ENCODE measurements at places on chromosomes 4 and X. TPM values are rescaled to one million over a fixed set of nuclear protein-coding genes. Genes with fewer than 3 reads are reported as not detected.

DNA sequence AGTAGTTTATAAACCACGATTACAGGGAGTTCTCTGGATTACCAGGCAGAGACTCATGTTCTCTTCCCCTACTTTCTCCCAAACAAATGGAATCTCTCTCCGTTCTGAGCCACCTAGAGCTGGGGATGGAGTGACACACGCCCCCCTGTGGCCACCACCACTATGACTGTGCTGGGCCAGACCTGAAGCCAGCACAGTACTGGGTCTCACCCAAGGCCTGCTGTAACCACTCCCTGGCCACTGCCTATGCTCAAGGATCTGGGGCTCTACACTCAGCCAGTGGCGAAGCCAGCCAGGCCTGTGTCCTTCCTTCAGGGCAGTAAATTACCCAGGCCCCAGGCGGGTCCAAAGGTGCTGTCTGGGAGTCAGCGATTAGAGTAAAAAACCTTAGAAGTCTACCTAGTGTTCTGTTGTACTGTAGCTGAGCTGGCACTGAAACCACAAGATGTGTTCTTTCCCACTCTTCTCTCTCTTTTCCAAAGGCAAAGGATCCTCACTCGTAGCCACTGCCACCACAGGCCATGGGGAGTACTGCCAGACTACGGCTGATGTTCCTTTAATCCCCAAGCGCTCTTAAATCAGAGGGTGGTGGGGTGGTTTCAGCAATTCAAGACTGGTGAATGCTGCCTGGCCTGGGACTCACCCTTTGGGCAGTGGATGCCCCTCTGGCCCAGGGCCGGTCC lies 412.2 kb upstream of the ARX start:
- H3K4me1 ChIP-seq = no peaks in the 10 kb centered on the region
- DNase-seq = no peak
- H3K36me3 ChIP-seq = no peaks in the 10 kb centered on the region
- H3K27ac ChIP-seq = no peak overlapping the region
- no peak overlapping the region for H3K4me3 ChIP-seq

DNA sequence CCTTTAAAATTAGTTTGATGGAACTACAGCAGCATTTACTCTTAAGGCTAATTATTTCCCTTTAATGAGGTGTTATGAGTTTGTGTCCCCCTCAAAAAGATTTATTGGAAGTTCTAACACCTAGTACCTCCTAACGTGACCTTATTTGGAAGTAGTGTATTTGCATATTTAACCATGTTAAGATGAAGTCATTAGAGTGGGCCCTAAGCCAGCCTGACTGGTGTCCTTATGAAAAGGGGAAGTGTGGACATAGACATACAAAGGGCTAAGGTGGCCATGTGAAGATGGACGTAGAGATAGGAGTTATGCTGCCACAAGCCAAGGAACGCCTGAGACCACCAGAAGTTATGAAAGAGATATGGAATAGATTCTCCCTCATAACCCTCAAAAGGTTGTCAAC lies 985.4 kb upstream of the INTU start:
- no peak overlapping the region for H3K27ac ChIP-seq
- no peak for DNase-seq
- no peaks in the 10 kb centered on the region for H3K4me1 ChIP-seq
- no peak overlapping the region for H3K4me3 ChIP-seq
- no peaks in the 10 kb centered on the region for H3K36me3 ChIP-seq

- no peaks in the 10 kb centered on the region for H3K4me1 ChIP-seq
- H3K36me3 ChIP-seq = no peaks in the 10 kb centered on the region
- no peak overlapping the region for H3K27ac ChIP-seq
- no peaks in the 10 kb centered on the region for H3K27me3 ChIP-seq
- DNase-seq = no peak
Measured at GRCh38 chr4:185822791-185823190, 10.8 kb upstream of the SORBS2 start.

GRCh38 chrX:151701531-151701930 lies 6.3 kb downstream of the PRRG3 start:
- DNase-seq = no peak
- H3K27me3 ChIP-seq = no peaks in the 10 kb centered on the region
- H3K36me3 ChIP-seq = no peaks in the 10 kb centered on the region

The SLC9B1 gene
- 2.5 TPM for total RNA-seq

The TEC gene
- 8.8 TPM for total RNA-seq

- no peaks in the 10 kb centered on the region for H3K36me3 ChIP-seq
- H3K4me1 ChIP-seq = no peaks in the 10 kb centered on the region
- DNase-seq = no peak
- H3K27me3 ChIP-seq = peaks cover 9% of the 10 kb centered on the region
Measured at GRCh38 chr4:122703868-122704267, 28.6 kb upstream of the BBS12 start.

DNA sequence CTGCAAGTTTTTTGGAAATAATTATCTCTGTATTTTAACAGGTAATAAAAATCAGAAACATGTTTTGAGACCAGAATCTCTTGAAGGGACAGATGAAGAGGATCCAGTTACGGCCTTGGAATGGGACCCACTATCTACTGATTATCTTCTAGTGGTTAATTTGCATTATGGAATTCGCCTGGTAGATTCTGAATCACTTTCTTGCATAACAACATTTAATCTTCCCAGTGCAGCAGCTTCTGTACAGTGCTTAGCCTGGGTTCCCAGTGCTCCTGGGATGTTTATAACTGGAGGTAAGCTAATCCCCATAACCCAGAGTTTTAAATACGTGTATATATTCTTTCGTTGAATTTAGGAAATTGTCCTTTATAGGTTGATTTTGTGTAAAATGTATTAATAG lies 59.4 kb downstream of the WDR17 start:
- H3K36me3 ChIP-seq = no peaks in the 10 kb centered on the region
- peaks cover 20% of the 10 kb centered on the region for H3K4me1 ChIP-seq
- no peak for DNase-seq

The TMSB4X gene
- 6,273 TPM for total RNA-seq

The USP17L13 gene
- total RNA-seq = not detected

DNA sequence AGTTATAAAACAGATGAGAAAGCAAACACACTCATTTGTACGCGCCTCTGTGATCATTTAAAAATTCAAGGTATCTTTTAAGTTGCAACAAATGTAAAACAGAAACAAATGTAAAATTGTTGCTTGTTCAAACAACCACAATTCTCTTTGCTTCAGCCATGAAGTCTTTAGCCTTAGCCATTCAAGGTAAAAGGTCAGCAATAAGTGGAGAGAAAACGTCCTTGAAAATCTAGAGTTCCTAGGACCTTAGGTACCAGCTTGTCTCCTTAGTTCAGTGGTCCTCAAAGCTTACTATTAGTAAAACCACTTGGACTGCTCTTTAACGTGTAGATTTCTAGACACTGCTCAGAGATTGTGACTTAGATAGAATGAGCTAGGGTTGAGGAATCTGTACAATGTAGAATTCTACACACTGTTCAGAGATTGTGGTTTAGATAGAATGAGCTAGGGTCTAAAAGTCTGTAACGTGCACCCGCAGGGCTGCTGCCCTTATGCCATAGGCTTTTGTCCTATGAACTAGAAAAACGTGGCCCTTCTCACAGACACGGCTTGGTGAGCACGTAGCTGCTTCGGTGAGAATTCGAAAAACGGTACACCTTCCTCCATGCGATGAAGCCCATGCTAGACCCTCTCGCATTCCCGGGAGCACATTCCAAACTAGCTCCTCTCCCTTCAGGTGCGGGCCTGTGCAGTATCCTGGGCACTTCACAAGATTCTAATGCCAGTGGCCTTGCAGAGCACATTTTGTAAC lies 1.7 kb downstream of the PLAC8 start:
- no peak for DNase-seq
- peaks cover 59% of the 10 kb centered on the region for H3K4me1 ChIP-seq
- H3K36me3 ChIP-seq = peaks cover 31% of the 10 kb centered on the region
- no peaks in the 10 kb centered on the region for H3K27me3 ChIP-seq
- peak overlapping the region; percentile 99 for H3K27ac ChIP-seq

- H3K4me3 ChIP-seq = no peak overlapping the region
- H3K36me3 ChIP-seq = no peaks in the 10 kb centered on the region
- H3K27me3 ChIP-seq = peaks cover 2% of the 10 kb centered on the region
- DNase-seq = no peak
- H3K4me1 ChIP-seq = no peaks in the 10 kb centered on the region
- H3K27ac ChIP-seq = no peak overlapping the region
Measured at GRCh38 chr4:77446601-77447000, 159.0 kb upstream of the CXCL13 start.

- DNase-seq = no peak
- H3K4me3 ChIP-seq = no peak overlapping the region
- peaks cover 34% of the 10 kb centered on the region for H3K36me3 ChIP-seq
- no peaks in the 10 kb centered on the region for H3K27me3 ChIP-seq
- H3K4me1 ChIP-seq = no peaks in the 10 kb centered on the region
Measured at GRCh38 chrX:2387614-2388239, 113.0 kb downstream of the DHRSX start.

- H3K4me1 ChIP-seq = peaks cover 39% of the 10 kb centered on the region
- H3K36me3 ChIP-seq = peaks cover 7% of the 10 kb centered on the region
- H3K4me3 ChIP-seq = no peak overlapping the region
- H3K27me3 ChIP-seq = no peaks in the 10 kb centered on the region
- H3K27ac ChIP-seq = no peak overlapping the region
Measured at GRCh38 chr4:6945052-6945409, 35.4 kb downstream of the TBC1D14 start.

The PWWP3B gene
- not detected for total RNA-seq

The COX7B2 gene
- not detected for total RNA-seq

The DGKK gene
- not detected for total RNA-seq

- no peaks in the 10 kb centered on the region for H3K36me3 ChIP-seq
- H3K27ac ChIP-seq = no peak overlapping the region
- no peak overlapping the region for H3K4me3 ChIP-seq
Measured at GRCh38 chrX:6909396-6909795, 238.1 kb upstream of the STS start.

- H3K4me1 ChIP-seq = no peaks in the 10 kb centered on the region
- H3K36me3 ChIP-seq = no peaks in the 10 kb centered on the region
- no peak for DNase-seq
- peaks cover 5% of the 10 kb centered on the region for H3K27me3 ChIP-seq
Measured at GRCh38 chr4:133157460-133158160, 8.5 kb downstream of the PCDH10 start.

DNA sequence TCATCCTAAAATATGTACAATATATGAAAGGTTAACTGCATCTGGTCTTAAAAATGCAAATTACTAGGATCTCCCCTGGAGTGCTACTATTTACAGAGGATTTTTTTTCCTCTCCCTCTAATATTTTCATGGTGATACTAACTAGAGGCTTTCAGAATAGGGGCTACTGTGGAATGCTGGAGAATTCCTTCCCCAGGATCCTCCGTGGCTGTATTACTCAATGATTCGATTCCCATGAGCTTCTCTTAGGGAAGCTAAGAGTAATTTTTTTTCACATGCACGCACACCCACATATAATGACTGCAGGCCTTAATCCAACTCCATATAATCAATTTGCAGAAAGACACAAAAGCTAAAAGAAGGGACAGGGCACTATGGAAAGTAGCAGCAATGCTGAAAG lies 184.7 kb downstream of the ARHGAP6 start:
- H3K4me3 ChIP-seq = no peak overlapping the region
- no peak for DNase-seq
- H3K36me3 ChIP-seq = no peaks in the 10 kb centered on the region
- no peaks in the 10 kb centered on the region for H3K4me1 ChIP-seq

GRCh38 chr4:113978105-113978504 lies 1.3 kb downstream of the ARSJ start:
- H3K27me3 ChIP-seq = peaks cover 54% of the 10 kb centered on the region
- no peaks in the 10 kb centered on the region for H3K36me3 ChIP-seq
- DNase-seq = no peak
- no peak overlapping the region for H3K4me3 ChIP-seq
- no peak overlapping the region for H3K27ac ChIP-seq

The SMIM10 gene
- total RNA-seq = 1.3 TPM

- no peaks in the 10 kb centered on the region for H3K4me1 ChIP-seq
- DNase-seq = no peak
- no peak overlapping the region for H3K27ac ChIP-seq
- H3K27me3 ChIP-seq = peaks cover 6% of the 10 kb centered on the region
- no peaks in the 10 kb centered on the region for H3K36me3 ChIP-seq
- no peak overlapping the region for H3K4me3 ChIP-seq
Measured at GRCh38 chr4:55169352-55169961, 44.1 kb upstream of the KDR start.

- peaks cover 3% of the 10 kb centered on the region for H3K36me3 ChIP-seq
- DNase-seq = no peak
- no peak overlapping the region for H3K4me3 ChIP-seq
- H3K27me3 ChIP-seq = peaks cover 4% of the 10 kb centered on the region
Measured at GRCh38 chrX:134174859-134175258, 62.1 kb upstream of the CCDC160 start.

- H3K4me1 ChIP-seq = peaks cover 8% of the 10 kb centered on the region
- peaks cover 4% of the 10 kb centered on the region for H3K27me3 ChIP-seq
- H3K27ac ChIP-seq = no peak overlapping the region
- no peaks in the 10 kb centered on the region for H3K36me3 ChIP-seq
Measured at GRCh38 chrX:39774774-39775328, 322.9 kb downstream of the BCOR start.

DNA sequence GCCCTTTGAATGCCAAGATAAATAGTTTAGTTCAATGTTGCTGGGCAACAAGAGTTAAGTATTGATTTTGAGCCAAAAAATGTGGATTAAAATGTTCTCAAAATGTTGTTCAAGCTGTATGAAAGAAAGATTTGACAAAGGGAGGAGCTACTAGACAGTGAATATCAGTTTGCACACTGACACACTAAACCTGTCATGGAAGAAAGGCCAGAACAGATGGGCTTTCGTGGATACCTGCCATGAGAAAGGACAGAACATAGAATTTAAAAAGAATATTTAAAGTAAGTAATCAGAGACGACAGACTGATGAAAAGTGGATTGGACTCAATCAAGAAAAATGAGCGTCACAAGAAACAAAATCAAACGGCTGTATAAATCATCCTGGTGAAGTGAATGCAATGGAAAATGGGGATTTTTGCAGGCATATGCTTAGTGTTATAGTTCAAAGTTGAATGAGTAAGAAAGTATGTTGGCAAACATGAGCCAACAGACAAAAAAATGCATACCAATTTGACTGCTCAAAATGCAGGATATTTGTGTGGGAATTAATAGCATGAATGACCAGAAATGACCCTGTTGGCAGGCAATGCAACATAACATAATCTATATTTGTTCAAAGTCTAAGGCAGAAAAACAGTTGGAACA lies 7.4 kb downstream of the PCDH18 start:
- H3K4me3 ChIP-seq = no peak overlapping the region
- H3K27ac ChIP-seq = no peak overlapping the region
- no peaks in the 10 kb centered on the region for H3K27me3 ChIP-seq
- DNase-seq = no peak
- no peaks in the 10 kb centered on the region for H3K36me3 ChIP-seq
- no peaks in the 10 kb centered on the region for H3K4me1 ChIP-seq

- H3K4me3 ChIP-seq = no peak overlapping the region
- H3K36me3 ChIP-seq = no peaks in the 10 kb centered on the region
- no peak for DNase-seq
- H3K27me3 ChIP-seq = no peaks in the 10 kb centered on the region
- H3K4me1 ChIP-seq = no peaks in the 10 kb centered on the region
Measured at GRCh38 chr4:177127658-177128057, 182.0 kb upstream of the NEIL3 start.

The CXCL5 gene
- not detected for total RNA-seq
